ENCODE measurements at places on chromosomes 1 and 21. TPM values are rescaled to one million over a fixed set of nuclear protein-coding genes. Genes with fewer than 3 reads are reported as not detected.
A peak's percentile ranks its signal among the peaks of the same experiment; 100 is the strongest.

DNA sequence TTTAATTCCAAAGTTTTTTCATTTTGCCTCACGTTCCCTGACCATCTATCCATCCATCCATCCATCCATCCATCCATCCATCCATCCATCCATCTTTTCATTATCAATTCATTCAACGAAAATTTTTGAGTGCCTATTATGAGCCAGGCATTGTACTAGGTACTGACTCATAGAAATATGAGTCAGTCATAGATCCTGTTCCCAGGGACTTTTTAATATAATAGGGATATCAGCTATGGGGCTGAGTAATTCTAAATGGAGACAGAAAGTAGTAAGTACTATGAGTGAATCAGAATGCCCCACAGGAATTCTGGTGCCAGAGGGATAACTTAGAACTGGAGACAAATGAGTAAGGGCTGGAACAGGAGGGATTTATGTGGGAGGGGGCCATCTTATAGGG, 49.8 kb upstream of the GNG12 start:
- H3K27ac ChIP-seq = no peak overlapping the region
- H3K4me1 ChIP-seq = no peaks in the 10 kb centered on the region
- no peak for DNase-seq
- H3K4me3 ChIP-seq = no peak overlapping the region

DNA sequence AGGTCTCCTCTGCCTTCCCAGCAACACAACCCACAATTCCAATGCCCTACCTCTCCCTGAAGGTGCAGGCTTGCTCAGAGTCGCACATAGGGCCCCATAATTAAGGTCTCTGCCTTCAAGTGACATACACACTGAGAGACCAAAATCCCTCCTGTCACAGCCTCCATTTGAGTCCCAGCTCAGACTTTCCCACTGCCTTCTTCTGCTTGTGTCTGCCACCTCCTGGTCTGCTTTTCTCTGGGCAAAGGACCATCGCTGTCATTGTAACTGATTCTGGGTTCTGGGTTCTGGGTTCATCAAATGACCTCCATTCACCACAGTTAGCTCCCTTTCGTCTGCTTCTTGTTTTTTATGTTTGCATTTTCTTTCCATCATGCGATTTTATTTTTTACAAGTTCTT, 119.2 kb upstream of the ATP1B1 start:
- DNase-seq = no peak
- H3K27me3 ChIP-seq = peaks cover 16% of the 10 kb centered on the region
- no peak overlapping the region for H3K4me3 ChIP-seq
- H3K27ac ChIP-seq = no peak overlapping the region

The TRABD2B gene
- total RNA-seq = not detected

DNA sequence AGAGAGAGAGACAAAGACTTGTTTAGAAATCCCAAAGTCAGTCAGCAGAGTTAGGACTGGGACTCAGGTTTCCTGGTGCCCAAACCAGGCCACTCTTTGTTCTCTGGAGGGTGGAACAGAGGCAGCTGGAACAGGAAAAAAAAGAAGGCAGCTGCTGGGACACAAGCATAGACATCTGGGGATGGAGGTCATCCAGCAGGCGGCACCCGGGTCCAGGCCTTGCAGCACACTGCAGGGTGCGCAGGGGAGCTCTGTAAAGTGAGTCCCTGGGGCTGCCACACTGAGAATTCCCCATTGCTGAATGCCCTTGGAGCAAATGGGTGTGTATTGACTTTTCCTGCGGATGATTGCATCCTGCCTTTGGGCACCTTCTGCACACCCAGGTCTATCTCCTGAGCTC, 222.9 kb upstream of the CSF3R start:
- no peak overlapping the region for H3K27ac ChIP-seq
- no peaks in the 10 kb centered on the region for H3K36me3 ChIP-seq
- DNase-seq = no peak
- H3K4me3 ChIP-seq = no peak overlapping the region
- peaks cover 4% of the 10 kb centered on the region for H3K4me1 ChIP-seq
- peaks cover 40% of the 10 kb centered on the region for H3K27me3 ChIP-seq

DNA sequence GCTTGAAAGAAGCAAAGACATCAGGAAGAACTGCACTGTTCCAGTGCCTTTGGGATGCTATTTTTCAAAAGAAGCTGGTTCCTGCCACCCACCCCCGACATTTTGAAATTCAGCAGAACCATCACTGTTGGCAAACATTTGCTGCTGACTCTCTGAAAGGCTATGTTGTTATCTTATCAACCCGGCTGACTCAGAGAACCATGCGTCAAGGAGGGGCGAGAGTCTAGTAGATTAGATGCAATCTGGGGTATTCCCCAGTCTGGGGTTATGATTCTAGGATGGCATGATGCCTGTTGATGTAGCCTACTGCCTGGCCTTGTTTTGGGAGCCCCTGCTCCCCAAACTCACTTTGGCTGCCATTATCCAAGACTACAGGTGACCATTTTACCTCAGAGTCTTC, 267.8 kb upstream of the RUNX1 start:
- no peaks in the 10 kb centered on the region for H3K4me1 ChIP-seq
- no peak for DNase-seq
- no peaks in the 10 kb centered on the region for H3K27me3 ChIP-seq
- no peaks in the 10 kb centered on the region for H3K36me3 ChIP-seq

The TLR5 gene
- not detected for total RNA-seq

- no peak overlapping the region for H3K4me3 ChIP-seq
- no peaks in the 10 kb centered on the region for H3K36me3 ChIP-seq
- no peaks in the 10 kb centered on the region for H3K4me1 ChIP-seq
- no peak overlapping the region for H3K27ac ChIP-seq
- no peak for DNase-seq
These were observed 1258.5 kb upstream of the ADGRL2 start for GRCh38 chr1:80542231-80542630.

DNA sequence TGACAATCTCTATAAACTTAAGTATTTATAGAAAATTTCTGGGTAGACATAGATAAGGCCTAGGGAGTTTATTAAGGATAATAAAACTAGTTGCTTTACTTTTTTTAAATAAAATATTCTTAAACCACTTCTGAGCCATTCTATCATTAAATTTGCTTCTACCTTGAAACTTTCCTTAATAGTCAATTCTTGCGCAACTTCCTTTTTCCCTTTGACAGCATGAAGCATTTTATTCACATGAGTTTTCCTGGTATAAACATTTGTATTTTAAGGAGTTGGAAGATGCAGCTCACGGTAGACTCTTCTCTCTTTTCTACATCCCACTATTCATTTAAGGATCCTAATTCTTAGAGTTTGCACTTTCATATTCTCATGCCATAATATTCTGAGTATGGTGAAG, 75.8 kb upstream of the DPH5 start:
- H3K36me3 ChIP-seq = no peaks in the 10 kb centered on the region
- H3K27me3 ChIP-seq = peaks cover 2% of the 10 kb centered on the region
- H3K4me1 ChIP-seq = peaks cover 13% of the 10 kb centered on the region

- H3K27me3 ChIP-seq = peaks cover 53% of the 10 kb centered on the region
- H3K36me3 ChIP-seq = no peaks in the 10 kb centered on the region
- no peak for DNase-seq
- H3K27ac ChIP-seq = no peak overlapping the region
These were observed 74.9 kb downstream of the MATN1 start for GRCh38 chr1:30648408-30649000.

The PRMT2 gene
- 52.4 TPM for total RNA-seq

GRCh38 chr21:25292396-25292795, 314.9 kb downstream of the MRPL39 start:
- no peaks in the 10 kb centered on the region for H3K36me3 ChIP-seq
- no peak overlapping the region for H3K27ac ChIP-seq
- no peak overlapping the region for H3K4me3 ChIP-seq
- peaks cover 16% of the 10 kb centered on the region for H3K4me1 ChIP-seq

DNA sequence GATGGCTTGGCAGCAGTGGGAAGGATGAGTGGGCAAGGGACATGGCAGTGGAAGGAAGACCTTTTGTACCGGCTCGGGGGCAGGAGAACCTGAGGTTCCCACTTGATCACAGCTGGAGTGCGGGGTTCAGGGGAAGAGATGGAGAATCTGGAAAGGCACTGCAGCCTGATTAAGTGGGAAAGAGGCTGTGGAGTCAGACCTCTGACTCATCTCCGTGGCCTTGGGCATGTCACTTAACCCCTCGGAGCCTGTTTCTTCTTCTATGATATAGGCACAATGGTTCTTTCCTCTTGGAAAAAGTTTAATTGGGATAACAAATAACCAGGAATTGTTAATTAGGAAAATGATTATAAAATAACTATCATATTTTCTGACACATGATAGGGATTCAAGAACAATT, 13.1 kb upstream of the TMEM61 start:
- no peak overlapping the region for H3K27ac ChIP-seq
- no peak overlapping the region for H3K4me3 ChIP-seq
- H3K4me1 ChIP-seq = peaks cover 15% of the 10 kb centered on the region

GRCh38 chr1:42784946-42785693, at the start of gene TMEM269:
TMEM269 (plus strand) TSS chr1:42784991; CDS start chr1:42789894, 4,903 bp downstream.
- DNase-seq = no peak
- H3K27ac ChIP-seq = peak within 1 kb of the TSS; percentile 9
- peaks cover 23% of the 10 kb centered on the region for H3K36me3 ChIP-seq
- peaks cover 11% of the 10 kb centered on the region for H3K4me1 ChIP-seq
- peak within 1 kb of the TSS; percentile 78 for H3K4me3 ChIP-seq

DNA sequence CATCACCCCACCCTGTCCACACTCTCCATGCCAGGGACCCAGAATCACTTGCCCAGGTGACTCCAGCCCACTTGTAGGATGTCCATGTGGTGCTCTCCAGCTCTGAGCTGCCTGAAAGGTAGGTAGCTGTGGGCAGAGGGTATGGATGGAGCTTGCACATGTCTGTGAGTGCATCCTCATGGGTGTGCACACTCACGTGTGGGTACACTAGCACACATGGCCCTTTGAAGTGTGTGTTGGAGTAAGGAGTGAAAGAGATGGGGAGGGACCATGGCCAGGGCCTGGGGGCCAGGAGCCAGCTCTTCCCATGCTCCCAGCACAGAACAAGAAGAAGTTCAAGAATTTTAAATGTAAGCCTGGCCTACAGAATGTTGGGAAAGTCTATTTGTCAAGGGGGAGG, 50.2 kb downstream of the CCDC185 start:
- H3K4me1 ChIP-seq = no peaks in the 10 kb centered on the region
- DNase-seq = no peak
- no peaks in the 10 kb centered on the region for H3K36me3 ChIP-seq
- H3K4me3 ChIP-seq = no peak overlapping the region
- no peak overlapping the region for H3K27ac ChIP-seq

DNA sequence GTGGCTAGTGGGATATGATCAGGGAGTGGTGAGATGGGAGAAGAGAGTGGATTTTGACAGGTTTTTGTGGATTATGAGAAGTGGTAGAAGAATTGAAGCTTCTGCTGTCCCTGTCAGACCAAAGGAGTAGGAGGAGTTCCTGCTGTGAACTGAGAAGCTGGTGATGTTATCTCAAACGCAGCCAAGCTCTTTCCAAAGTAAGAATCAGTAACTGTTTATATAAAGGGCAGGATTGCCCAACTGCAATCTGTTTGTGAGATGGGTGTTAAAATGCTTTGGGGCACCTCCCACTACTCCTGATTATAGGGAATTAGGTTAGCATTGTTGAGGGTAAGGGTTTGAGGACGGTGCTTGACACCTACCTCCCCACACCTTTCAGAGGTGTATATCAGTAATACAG, 60.5 kb upstream of the USP25 start:
- H3K4me3 ChIP-seq = no peak overlapping the region
- DNase-seq = no peak
- no peaks in the 10 kb centered on the region for H3K4me1 ChIP-seq
- H3K36me3 ChIP-seq = no peaks in the 10 kb centered on the region
- no peaks in the 10 kb centered on the region for H3K27me3 ChIP-seq

DNA sequence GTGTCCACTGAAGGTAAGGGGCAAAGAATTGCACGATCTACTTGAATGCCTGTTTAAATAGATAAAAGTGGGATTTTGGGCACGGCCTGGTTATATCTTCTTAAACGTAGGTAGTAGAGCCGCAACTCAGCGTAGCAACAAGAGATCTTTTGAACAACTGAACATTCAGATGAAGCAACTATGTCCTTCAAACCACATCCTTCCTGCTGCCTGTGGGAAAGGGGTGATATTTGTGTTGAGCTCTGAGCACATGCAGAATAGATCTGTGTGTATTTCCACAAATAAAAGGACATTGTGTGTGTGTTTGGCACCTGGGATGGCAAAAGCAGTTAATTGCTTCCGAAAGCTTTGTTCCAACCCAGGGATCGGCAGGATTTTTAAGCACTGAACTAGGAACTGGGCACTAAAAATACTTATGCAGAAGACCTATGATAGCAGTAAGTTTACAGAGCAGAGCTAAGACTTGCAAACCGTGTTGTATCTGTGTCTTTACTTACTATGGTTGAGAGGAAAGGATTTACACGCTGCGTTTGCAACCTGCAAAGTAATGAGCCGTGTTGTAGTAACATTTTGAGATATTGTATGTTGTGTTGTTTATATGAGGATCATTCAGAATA, 333.4 kb downstream of the CHRM3 start:
- H3K27ac ChIP-seq = no peak overlapping the region
- no peaks in the 10 kb centered on the region for H3K27me3 ChIP-seq
- DNase-seq = no peak
- H3K4me3 ChIP-seq = peak overlapping the region; percentile 29
- H3K4me1 ChIP-seq = peaks cover 12% of the 10 kb centered on the region

DNA sequence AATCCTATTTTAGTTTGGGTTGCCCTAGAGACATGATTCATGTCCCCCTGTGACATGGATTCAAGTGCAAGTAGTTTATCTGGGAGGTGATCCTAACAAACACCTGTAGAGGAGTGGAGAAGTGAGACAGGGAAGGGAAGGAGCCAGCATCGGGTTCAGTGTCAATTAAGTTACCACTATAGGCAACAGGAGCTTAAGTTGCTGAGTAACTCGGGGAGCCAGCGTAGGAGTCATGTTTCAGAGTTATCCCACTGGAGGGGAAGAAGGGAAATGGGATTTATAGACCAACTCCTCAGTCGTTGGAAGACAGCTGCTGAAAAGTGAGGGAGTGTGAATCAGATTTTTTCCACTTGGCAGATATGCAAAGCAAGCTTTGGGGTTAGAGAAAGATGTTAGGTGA, 54.9 kb downstream of the SLC30A7 start:
- H3K4me3 ChIP-seq = no peak overlapping the region
- no peaks in the 10 kb centered on the region for H3K27me3 ChIP-seq
- peaks cover 54% of the 10 kb centered on the region for H3K36me3 ChIP-seq
- H3K4me1 ChIP-seq = peaks cover 66% of the 10 kb centered on the region

DNA sequence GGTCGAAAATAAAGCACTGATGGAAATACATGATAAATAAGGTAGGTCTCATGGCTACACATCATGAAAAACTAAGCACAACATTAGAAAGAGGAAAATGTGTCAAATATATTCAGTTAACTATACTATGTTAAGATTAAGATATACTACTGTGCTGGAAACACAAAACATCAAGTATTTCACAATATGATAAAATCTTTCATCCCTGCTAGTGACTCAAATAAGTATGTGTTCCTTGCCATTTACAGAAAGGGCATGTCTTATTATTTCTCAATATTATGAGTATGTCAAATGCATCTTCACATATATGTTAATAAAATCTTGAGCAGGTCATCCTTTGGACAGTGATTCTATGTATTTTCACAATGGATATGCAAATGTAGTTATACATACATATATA, 1260.1 kb upstream of the ADGRL2 start:
- no peaks in the 10 kb centered on the region for H3K4me1 ChIP-seq
- no peak overlapping the region for H3K4me3 ChIP-seq
- no peaks in the 10 kb centered on the region for H3K36me3 ChIP-seq
- H3K27ac ChIP-seq = no peak overlapping the region
- DNase-seq = no peak
- no peaks in the 10 kb centered on the region for H3K27me3 ChIP-seq
